ENCODE measurements at places on chromosomes 1 and 21.

DNA sequence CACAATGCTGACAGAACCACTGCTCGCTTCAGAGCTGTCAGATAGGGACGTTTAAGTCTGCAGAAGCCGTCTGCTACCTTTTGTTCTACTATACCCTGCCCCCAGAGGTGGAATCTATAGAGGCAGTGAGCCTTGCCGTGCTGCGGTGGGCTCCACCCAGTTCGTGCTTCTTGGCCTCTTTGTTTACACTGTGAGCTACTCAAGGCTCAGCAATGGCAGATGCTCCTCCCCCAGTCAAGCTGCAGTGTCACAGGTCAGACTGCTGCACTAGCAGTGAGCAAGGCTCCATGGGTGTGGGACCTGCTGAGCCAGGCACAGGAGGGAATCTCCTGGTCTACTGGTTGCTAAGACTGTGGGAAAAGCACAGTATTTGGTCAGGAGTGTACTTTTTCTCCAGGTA lies 47.1 kb downstream of the LEPR start:
- H3K4me3 ChIP-seq: no peak overlapping the region
- DNase-seq: no peak
- H3K27ac ChIP-seq: no peak overlapping the region
- H3K27me3 ChIP-seq: no peaks in the 10 kb centered on the region

GRCh38 chr1:33132549-33132948 lies 49.3 kb downstream of the TRIM62 start:
- H3K4me1 ChIP-seq: peaks cover 8% of the 10 kb centered on the region
- H3K36me3 ChIP-seq: no peaks in the 10 kb centered on the region
- no peak overlapping the region for H3K27ac ChIP-seq
- no peak for DNase-seq
- no peak overlapping the region for H3K4me3 ChIP-seq

- H3K4me3 ChIP-seq: no peak overlapping the region
- H3K36me3 ChIP-seq: no peaks in the 10 kb centered on the region
- peaks cover 11% of the 10 kb centered on the region for H3K27me3 ChIP-seq
- no peak for DNase-seq
These were observed 49.0 kb downstream of the SLX9 start for GRCh38 chr21:44988607-44989536.

DNA sequence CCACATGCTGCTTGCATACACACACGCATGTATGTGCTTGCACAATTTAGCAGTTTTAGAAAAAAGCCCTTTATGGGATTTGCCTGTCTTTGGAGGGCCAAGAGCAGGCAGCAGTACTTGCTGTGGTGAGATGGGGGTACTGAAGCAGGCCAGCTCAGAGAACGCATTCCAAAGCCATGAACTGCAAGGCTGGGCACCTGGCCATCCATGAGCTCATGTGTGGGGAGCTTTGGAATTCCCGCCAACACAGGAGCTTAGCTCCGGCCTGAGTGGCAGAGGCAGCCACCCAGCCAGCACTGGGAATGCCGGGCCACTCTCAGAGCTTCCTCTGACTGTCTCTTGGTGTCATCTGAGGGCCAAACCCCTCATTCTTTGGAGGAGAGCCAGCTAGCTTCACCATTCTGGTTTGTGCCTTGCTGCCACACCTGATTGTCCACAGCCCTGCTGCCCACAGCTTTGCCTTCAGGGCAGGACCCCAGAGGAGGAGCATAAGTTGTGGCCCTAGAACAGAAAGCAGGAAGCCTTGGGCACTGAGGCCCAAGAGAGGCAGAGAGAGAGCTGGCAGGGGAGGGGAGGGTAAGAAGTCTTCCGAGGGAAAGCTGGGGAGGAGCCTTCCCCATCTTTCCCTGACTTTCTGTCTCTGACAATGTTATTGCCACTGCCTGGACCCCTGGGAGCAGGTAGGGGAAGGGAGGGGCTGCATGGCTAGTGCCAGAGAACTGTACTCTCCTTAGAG lies 92.1 kb upstream of the POU3F1 start:
- peaks cover 34% of the 10 kb centered on the region for H3K4me1 ChIP-seq
- peak overlapping the region; percentile 60 for H3K4me3 ChIP-seq
- H3K27me3 ChIP-seq: peaks cover 41% of the 10 kb centered on the region
- peak overlapping the region; percentile 25 for H3K27ac ChIP-seq
- no peaks in the 10 kb centered on the region for H3K36me3 ChIP-seq

DNA sequence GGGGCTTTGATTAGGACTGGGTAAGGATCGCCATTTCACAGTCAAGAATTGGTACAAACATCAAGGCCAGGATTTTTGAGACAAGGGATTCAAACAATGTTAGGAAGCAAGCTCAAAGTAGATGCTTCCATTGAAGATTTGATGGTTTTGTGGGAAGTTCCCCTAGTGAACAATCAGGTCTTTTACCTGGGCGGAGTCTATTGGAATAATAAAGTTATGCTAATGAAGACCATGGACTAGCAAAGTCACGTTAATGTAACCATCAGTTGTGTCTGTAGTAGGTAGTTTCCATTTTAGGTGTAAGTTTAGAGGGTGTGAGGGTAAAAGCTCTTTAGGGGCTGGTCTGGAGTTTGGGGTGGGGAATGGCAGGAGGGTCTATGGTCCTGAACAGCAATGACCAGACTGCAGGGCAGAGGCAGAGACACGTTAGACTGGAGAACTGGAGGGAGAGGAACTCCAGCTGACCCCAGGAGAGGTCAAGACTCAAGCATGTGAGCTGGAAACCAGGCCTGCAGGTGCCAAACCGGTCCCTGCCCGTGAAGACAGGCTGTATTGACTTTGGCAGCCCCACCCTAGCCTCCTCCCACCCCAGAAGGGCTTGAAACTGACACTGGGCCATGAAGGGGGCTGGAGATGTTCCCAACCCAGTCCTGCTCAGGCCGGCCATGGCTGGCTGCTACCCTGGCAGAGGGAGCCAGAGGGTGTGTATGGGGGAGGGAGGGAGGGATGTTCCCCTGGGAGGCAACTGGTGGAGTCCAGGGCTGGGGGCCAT lies 36.0 kb upstream of the GPR37L1 start:
- no peaks in the 10 kb centered on the region for H3K36me3 ChIP-seq
- H3K27ac ChIP-seq: no peak overlapping the region
- peaks cover 29% of the 10 kb centered on the region for H3K27me3 ChIP-seq
- no peak for DNase-seq

DNA sequence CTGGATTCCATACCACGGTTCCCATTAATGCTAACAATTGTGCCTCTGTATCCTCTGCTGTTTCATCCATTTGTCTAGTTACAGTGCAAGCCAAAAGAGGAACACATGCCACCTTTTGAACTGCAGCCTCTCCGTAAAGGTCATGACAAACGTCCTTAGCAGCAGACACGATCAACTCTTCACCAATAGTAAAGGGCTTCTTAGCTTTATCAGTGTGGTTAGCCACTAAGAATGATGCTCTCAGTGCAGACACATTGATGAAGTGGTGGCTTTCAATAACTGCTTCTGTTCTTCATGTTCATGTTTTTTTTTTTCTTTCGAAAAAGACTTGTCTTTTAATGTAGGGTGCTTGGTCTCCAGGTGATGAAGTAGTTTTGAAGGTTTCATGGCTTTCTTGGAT lies 14.3 kb downstream of the XPR1 start:
- H3K27ac ChIP-seq: no peak overlapping the region
- H3K4me3 ChIP-seq: no peak overlapping the region
- DNase-seq: no peak
- H3K36me3 ChIP-seq: no peaks in the 10 kb centered on the region
- peaks cover 13% of the 10 kb centered on the region for H3K4me1 ChIP-seq
- no peaks in the 10 kb centered on the region for H3K27me3 ChIP-seq
